ENCODE measurements at places on chromosomes 1 and 21.
A peak's percentile ranks its signal among the peaks of the same experiment; 100 is the strongest.

DNA sequence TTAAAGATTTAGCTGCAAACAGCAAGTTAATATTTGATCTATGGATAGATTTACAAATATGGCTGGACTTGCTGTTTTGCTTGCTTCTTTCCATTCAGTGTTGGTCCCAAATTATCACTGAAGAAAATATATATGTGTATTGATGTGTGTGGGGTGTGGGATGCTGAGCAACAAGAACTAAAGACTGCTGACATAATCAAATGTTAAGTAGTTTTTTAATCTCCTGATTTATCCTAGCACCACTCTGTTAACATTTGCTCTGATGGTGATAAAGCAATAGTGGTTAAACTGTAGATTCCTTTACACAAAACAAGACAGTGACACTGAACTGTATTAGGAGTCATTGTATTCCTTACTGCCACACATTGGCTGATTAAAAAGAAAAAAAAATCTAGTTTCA lies 1023.5 kb upstream of the B3GALT2 start:
- no peak for DNase-seq

DNA sequence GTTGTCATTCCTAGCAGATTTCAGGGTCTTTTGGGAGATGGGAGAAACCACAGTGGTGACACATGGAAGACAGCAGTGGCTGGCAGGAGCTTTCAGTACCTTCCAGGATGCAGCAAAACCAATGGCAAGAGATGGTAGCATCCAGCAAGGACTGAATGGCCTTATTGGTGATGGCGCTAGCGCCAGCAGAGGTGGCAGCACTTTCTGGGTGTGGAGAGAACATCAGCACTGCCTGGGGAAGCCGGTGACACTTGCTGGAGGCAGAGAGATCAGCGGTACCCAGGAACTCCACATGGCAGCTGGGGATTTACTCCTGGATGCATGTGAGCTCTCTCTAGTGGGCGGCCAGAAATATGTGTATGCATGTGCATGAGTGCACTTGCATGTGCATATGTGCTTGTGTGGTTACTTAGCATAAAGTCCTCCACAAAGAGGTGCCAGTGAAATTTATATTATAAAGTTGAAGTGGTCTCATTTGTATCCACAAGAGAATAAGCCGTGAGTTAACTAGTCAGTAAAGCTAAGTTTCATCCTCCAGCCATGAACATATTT lies 364.7 kb downstream of the LMX1A start:
- no peak for DNase-seq

- no peak for DNase-seq
Observed at GRCh38 chr1:205925736-205926135, 17.5 kb downstream of the SLC26A9 start.

- DNase-seq = peak; percentile 13
Observed at GRCh38 chr1:58572690-58573089, 4.4 kb downstream of the TACSTD2 start.

DNA sequence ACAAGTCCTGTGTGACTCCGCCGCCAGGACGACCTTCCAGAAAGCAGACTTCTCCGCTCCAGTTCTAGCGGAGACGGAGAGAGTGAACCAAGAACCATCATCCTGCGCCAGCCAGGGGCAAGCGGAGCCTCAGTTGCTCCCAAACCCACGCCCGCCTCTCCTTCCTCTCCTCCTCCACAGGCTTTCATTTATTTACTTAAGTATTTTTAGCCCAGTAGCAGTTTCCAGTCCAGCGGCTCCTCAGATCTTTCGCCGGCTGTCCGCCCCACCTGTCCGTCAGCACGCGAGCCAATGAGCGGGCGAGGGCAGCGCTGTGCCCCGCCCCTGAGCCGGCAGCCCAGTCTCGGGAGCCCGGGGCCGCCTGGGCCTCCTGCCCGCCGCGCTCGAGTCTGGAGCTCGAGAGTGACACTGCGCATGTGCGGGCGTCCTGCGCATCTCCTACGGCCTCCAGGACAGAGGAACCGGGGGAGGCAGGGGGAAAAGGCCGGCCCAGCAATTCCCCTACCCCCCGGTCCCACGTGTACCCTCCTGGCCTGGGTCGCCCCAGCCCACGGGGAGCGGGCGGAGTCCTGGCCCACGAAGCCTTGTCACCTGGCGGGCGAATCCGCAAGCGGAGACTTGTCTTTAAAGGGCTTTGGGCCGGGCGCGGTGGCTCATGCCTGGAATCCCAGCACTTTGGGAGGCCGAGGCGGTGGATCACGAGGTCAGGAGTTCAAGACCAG lies at the start of gene FALEC:
Gene FALEC, plus strand, starts transcription at position 425 of the 722 bp plus-strand sequence.
- peak; percentile 98 for DNase-seq

DNA sequence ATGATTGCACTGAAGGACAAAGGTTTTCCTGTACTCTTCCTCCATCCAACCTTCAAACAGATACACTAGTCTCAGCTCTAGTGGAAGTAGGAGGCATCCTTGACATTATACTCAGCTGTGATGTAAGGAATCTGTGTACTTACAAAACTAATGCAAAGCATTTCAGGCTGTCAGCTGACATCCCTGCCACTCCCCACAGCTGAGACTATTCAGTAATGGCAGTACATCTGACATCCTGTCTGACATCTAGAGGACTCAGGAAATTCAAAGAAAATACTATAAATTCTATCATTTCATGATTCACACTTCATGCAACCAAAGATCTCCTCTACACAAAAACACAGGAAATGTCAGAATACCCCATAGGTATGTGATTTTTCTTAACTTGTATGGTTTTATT lies 325.8 kb downstream of the SMYD3 start:
- DNase-seq = no peak

GRCh38 chr1:55073187-55073916 lies 34.0 kb downstream of the PCSK9 start:
- DNase-seq = no peak

DNA sequence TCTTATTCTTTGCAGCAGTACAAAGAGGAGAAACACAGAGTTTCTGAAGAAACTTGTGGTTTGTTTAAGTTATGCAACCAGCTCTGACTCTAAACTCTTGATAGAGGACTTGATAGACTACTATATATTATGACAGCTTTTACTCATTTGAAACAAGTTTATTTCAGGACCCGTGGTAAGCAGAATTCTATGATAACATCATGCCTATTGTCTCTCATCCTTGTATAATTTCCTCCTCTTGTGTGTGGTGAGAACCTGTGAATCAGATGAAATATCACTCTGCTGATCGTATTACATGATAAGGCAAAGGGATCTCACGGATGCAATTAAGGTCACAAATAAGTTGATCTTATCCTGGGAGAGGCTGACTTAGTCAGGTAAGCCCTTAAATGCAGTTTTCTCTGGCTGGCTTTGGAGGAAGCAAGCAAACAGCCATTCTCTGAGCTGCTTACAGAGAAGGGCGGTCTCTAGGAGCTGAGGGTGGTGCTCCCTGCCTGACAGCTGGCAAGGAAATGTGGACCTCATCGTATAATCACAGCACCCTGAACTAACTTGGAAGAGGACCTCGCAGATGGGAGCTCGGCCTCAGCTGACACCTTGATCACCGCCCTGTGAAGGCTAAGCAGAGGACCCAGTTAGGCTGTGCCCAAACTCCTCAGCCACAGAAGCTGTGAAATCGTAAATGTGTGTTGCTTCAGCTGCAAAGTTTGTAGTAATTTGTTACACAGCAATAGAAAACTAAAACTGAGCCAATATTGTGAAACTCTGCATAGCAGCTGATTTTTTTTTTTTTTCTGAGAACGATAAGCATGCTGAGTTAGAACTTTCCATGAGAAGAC lies 151.1 kb upstream of the DPT start:
- DNase-seq = no peak

GRCh38 chr1:185704181-185704580 lies 30.0 kb upstream of the HMCN1 start:
- DNase-seq = no peak

DNA sequence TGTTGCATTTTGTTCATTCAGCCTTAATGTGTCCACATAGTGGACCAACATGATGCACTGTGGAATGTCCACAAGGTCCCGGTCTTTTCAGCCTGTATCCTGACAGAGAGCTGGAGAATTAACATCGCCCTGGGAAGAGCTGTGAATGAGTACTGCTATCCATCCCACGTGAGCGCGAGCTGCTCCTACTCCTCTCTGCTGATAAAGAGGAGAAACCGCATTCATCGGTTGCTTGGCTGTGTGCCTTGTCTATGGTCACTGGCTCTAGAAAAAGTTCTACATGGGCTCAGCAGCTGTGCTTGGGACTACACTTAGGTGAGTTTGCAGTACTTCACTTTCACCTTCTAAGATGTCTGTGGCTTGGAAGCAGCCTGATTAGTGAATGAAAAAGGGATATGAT lies 31.1 kb upstream of the IGSF5 start:
- DNase-seq = no peak

DNA sequence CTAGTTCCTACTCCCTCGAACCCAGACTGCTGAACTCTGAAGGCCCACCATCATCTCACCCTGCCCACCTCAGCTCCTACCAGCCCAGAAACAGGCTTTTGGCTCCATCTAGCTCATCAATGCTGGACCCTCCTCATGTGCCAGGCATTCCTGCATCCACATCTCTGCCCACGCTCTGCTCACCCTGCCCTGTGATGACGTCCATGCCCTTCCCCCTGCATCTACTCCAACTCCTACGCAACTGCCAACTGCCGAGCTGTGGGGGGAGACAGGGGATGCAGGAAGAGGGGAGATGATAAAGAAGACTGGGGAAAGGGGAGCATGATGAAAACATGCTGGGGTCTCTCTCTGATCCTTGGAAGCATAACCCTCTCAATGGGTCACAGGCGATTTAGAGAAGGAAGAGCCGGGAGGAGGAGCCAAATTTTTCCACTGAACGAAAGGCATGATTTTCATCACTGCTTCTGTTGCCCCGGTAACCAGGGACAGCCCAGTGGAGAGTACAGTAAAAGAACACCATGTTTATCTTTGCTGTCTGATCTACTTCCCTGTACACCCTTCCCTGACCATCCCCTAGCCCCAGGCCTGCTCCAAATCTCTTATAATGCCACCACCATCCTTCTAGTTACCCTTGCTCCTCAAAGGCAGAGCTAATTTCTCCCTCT lies 44.3 kb downstream of the CD34 start:
- DNase-seq = no peak

DNA sequence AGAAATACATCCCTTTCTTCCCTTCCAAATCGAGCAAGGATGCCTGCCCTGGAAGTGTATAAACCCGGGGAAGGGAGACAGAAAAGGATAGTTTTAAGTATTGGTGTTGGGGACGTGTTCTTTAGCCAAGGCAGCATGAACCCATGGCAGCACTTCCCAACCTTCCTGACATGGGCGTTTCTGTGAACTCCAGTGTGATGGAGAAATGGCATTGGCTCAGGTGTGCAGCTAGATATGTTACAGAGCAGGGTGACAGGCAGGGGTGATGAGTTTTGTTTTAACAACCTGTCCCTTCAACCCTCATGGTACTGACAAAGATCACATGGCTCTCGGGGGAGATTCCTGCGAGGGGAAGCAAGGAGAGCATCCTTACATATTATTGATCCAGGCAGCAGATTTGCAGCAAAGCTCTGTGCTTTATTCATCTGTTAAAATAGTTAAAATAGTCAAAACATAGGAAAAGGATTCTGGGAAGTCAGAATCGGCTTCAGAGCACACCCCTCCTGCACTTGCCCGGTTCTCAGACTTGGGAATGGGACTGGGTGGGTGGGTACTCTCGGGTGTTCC lies 4.0 kb downstream of the MX1 start:
- no peak for DNase-seq

DNA sequence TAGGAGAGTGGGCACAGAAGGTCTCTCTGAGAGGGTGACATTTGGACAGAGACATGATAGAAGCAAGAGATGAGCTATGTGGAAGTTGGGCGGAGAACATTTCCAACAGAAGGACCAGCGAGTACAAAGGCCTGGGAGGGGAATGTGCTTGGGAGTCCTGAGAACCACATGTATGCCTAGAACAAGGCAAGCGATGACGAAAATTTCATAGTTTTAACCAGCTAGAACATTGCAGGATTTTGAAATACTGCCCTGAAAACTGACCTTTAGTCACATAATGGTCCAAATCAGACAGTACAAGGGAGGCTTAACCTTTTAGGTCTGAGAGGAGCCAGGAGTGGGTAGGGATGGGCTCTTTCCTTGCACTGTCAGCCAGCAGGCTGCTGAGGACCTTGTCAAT lies 68.0 kb downstream of the MRPS6 start:
- no peak for DNase-seq
